Stomach (tissue), 19 donors: ENCODE measurements at places on chromosomes 1 and 21. TPM values are rescaled to one million over a fixed set of nuclear protein-coding genes. Genes with fewer than 3 reads are reported as not detected.
A peak's percentile ranks its signal among the peaks of the same experiment; 100 is the strongest.

DNA sequence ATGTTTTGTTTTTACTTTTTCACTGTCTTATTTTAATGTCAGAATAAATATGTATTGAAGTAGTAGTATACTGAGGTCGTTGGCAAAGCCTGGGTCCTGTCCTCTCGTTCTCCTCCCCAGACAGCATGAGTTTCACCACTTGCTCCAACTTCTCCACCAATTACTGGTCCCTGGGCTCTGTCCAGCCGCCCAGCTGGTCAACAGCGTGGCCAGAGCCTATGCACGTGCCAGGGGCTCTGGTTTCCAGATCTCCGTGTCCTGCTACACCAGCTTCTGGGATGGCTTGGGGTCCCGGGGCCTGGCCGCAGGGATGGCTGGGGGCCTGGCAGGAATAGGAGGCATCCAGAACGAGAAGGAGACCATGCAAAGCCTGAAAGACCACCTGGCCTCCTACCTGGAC is 19.3 kb downstream of the PTPN14 start:
- H3K27ac ChIP-seq: no peak overlapping the region
- DNase-seq: no peak
- H3K4me1 ChIP-seq: peaks cover 2% of the 10 kb centered on the region
- H3K36me3 ChIP-seq: peaks cover 9% of the 10 kb centered on the region

- DNase-seq: no peak
- H3K27me3 ChIP-seq: no peaks in the 10 kb centered on the region
- peak overlapping the region; percentile 77 for H3K4me3 ChIP-seq
- no peaks in the 10 kb centered on the region for H3K36me3 ChIP-seq
These were observed 1.6 kb downstream of the NFIA start for GRCh38 chr1:61083807-61084440.

- DNase-seq: no peak
- H3K4me3 ChIP-seq: no peak overlapping the region
- H3K36me3 ChIP-seq: no peaks in the 10 kb centered on the region
- H3K27me3 ChIP-seq: no peaks in the 10 kb centered on the region
- H3K4me1 ChIP-seq: no peaks in the 10 kb centered on the region
These were observed 1917.0 kb downstream of the MRPL39 start for GRCh38 chr21:23690316-23690715.

GRCh38 chr21:42613756-42614155 is 39.7 kb upstream of the PDE9A start:
- H3K4me3 ChIP-seq: no peak overlapping the region
- no peaks in the 10 kb centered on the region for H3K36me3 ChIP-seq
- no peak overlapping the region for H3K27ac ChIP-seq
- H3K4me1 ChIP-seq: peaks cover 16% of the 10 kb centered on the region
- peaks cover 28% of the 10 kb centered on the region for H3K27me3 ChIP-seq
- no peak for DNase-seq

DNA sequence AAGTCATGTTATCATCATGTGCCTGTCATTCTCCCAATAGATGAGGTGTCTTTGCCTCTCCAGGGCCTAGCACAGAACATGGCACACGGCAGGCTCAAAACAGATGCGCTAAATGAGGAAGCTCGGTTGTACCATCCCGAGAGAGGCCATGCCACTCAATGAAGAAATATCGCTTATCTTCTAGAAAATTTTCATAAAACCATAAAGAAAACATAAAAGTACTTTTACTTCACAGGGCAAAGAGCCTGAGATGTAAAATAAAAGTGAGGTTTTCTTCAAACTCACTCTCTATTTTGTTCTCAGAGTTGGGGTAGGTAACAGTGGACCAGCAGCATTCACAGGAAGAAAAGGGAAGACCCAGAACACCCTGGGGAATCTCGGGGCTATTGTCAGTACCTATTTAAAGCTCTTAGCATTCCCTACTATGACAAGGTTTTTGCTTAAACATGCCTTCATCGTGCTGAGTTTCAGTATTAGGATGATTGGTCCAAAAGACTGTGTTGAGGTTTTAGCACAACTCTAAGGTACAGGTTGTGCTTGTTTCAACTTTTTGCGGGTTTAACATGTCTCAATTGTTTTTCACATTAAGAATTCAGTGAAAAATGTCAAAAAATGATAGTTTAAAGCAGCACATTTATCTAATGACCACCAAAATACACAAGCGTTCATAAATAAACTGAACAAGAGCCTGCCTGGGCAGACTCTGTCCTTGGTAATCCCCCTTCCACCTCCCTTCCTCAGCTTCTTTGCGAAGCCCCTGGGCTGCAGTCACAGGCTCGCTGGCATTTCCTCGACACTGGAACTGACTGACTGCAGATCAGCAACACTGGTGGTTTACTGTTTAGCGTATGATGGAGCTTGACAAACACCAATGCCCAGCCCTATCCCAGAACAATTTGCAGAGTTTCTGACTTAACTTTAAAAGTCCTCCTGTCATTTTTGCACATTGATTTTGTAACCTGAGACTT is 55.6 kb downstream of the COQ8A start:
- H3K4me3 ChIP-seq: no peak overlapping the region
- H3K27me3 ChIP-seq: no peaks in the 10 kb centered on the region
- H3K36me3 ChIP-seq: peaks cover 9% of the 10 kb centered on the region
- DNase-seq: no peak
- no peak overlapping the region for H3K27ac ChIP-seq
- H3K4me1 ChIP-seq: peaks cover 1% of the 10 kb centered on the region

DNA sequence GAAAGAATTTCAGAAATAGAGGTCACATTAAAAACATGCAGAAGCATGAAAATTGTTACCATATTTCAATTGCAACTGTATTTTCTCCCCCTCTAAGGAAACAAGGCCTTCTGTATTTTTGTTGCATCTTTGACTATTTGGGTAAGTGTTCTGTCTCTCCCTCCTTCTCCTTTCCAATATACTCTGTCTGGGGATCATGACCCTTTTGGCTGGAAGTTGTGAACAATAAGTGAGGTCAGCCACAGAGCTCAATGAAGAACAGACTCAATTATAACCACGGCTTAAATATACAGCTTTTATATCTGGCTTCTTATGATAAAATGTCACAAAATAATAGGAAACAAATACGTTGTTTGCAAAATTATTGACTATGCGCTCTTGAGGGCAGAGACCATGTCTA is 47.1 kb downstream of the SPAG17 start:
- H3K27ac ChIP-seq: no peak overlapping the region
- no peaks in the 10 kb centered on the region for H3K36me3 ChIP-seq
- no peak for DNase-seq
- peaks cover 5% of the 10 kb centered on the region for H3K4me1 ChIP-seq

DNA sequence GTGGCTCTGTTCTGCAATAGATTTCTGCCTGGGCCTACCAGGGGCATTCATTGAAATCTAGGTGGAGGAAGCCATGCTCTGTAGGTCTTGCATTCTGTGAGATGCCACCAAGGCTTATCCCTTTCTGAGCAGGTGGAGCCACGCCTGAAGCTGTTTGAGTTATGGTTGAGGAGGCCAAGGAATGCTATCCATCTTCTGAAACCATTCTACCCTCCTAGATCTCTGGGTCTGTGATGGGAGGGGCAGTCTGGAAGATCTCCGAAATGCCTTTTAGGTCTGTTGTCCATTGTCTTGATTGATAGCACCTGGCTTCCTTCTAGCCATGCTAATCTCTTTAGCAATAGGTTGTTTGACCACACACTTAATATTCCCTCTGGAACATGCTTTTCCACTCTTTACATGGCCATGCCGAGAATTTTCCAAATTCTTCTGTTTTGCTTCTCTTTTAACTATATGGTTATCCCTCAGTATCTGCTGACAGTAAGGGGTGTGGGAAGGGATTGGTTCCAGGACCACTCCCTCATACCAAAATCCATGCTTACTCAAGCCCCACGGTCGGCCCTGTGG is 45.2 kb downstream of the AK4 start:
- H3K4me3 ChIP-seq: no peak overlapping the region
- H3K36me3 ChIP-seq: no peaks in the 10 kb centered on the region
- no peak overlapping the region for H3K27ac ChIP-seq
- H3K27me3 ChIP-seq: no peaks in the 10 kb centered on the region

MAB21L3 gene
- not detected for total RNA-seq

KISS1 gene
- not detected for total RNA-seq

DCDC2B gene
- total RNA-seq: not detected
